M059J (cell line): ENCODE measurements at places on chromosomes 1 and 21. TPM values are rescaled to one million over a fixed set of nuclear protein-coding genes. Genes with fewer than 3 reads are reported as not detected.

The PLA2G2F gene
- total RNA-seq, result not detected in 2 replicates

The GCLM gene
- total RNA-seq, result 19.8 and 27.4 TPM in 2 replicates

The HSF2BP gene
- 2.0 and 4.7 TPM in 2 replicates for total RNA-seq

The SLC1A7 gene
- 0.25 TPM in 1 of 2 replicates, not detected in the other for total RNA-seq

The ALG14 gene
- total RNA-seq, result 1.9 and 2.1 TPM in 2 replicates

The ARHGAP29 gene
- 37.2 and 55.9 TPM in 2 replicates for total RNA-seq

The OVAAL gene
- 0.05 and 0.79 TPM in 2 replicates for total RNA-seq

The CDC73 gene
- 16.0 and 17.6 TPM in 2 replicates for total RNA-seq

The MCL1 gene
- total RNA-seq, result 130 and 216 TPM in 2 replicates

The CD5L gene
- total RNA-seq, result 0.10 TPM in 1 of 2 replicates, not detected in the other

The LCE2C gene
- total RNA-seq, result not detected in 2 replicates

DNA sequence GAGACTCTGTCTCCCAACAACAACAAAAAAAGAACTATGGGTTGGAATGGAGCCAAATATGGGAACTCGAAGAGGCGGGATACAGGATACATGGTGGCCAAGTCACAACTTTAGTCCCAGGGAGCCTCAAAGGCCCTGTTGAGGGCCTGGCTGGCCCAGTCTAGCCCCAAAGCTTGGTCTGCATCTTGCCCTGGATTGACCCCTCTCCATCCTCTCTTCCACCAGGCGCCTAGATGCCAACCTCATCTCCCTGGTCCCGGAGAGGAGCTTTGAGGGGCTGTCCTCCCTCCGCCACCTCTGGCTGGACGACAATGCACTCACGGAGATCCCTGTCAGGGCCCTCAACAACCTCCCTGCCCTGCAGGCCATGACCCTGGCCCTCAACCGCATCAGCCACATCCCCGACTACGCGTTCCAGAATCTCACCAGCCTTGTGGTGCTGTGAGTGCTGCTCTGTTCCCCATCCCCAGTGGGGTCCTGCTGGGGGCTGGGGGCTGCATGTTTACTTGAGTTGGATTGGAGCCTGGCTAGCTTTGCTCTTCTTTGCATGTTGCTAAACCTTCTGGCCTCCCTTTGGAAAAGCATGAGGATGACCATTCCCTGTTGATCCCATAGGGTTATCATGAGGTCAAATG is 65.5 kb downstream of the UBE2T start:
- DNase-seq, result no peak

DNA sequence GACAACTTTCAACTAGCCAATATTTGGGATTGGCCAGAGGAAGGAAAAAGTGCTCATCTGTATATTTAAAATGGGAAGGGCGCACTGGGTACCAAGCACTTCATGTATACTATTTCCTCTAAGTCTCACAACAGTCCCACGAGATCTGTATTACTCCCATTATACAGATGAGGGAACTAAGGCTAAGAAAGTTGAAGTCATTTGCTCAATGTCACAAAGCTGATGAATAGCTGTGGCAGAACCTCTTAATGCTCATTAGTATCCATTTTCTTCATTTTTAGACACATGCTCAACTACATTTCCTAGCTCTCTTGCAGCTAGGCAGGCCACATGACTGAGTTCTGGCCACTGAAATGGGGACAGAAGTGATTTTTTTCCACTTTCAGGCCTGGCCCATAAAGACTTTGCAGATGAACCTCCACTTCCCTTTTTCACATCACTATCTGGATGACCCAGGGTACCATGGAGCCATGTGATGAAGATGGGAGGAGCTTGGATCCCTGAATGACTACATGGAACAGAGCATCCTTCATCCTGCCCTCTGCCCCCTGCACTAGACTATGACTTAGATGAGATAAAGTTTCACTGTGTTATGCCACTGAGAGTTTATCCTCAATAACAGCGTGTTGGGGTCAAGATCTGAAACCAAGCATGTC is 31.8 kb downstream of the ATF3 start:
- no peak for DNase-seq

DNA sequence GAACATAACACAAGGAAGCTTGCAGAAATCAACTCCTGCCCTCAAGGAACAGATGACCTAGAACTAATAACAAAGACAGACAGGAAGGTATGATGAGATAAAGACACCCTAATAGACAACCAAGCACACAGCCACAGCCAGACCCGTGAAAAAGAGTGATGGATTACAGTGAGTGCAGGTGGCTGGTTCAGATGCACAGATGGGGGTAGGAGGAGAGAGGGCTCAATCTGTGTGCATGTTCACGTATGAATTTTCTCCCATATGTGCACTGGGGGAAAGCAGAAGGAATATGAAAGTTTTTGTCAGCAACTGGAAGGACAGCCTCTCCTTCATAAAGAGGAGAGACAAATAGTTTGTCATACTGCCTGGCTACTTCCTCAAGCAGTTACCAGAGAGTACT is 367.1 kb downstream of the PBX1 start:
- no peak for DNase-seq

GRCh38 chr1:3799976-3800685 is 3.8 kb upstream of the LRRC47 start:
- peak; percentile 21 for DNase-seq

GRCh38 chr21:35034203-35034926 is 14.7 kb downstream of the RUNX1 start:
- no peak for DNase-seq

DNA sequence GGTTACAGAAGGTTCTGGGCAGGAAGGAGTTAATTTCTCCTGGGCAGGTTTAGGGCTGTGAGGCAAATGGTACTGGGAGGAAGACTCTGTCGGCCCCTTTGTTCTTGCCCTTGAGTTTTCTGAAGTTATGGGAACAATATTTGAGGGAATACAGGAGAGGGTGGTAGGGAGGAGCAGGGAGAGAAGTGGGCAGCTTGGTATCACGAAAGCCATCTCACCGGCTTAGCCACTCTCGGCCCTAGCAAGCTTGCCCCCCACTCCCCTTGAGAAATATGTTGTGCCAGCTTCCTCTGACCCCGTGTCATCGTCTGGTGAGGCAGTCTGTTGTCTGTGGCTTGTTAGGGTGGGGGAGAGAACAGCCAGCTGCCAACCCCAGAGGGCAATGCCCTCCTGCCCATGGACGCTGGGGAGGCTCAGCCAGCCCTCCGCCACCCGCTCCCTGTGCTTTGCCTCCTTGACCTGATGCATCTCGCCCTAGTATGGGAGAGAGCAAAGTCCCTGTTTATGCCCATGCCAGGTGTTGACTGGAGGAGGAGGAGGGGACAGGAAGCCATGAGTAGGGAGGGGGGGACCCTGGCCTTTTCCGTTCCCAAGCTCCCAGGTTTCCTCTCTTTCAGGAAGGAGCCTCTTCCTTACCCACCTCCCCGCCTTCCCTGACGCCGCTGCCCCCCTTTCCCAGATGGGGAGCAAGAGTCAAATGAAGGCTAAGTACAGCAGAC is 1.2 kb downstream of the EFNA1 start:
- DNase-seq, result peak; percentile 48

- DNase-seq, result no peak
Measured at GRCh38 chr21:17195976-17196375, 316.9 kb upstream of the CXADR start.

GRCh38 chr21:41593760-41594138 is 85.8 kb upstream of the TMPRSS2 start:
- DNase-seq, result no peak

DNA sequence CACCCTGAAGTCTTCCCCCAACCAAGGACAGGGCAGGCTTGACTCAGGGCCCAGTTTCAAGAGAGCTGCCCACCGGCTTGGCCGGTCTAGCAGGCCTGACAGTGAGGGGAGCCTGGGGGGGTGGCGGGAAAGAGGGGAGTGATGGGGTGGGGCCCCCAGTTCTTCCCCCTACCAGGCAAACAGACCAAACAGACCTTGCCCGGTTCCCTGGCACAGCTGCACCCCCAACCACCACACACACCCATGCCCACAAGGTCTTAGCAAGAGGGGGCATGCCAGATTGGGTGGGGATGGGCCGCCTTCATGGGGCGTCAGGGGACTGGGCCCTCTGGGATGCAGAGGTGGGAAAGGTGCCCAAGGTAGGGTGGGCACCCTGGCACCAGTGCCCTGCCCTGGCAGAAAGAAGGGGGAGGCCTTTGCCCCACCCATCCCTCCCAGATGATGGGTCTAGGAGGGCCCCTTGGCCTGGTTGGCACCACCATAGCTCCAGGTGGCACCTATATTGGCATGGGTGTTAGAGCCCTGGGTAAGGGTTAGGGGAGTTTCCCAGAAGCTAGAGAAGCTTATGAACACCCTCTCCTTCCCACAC is 8.9 kb downstream of the ZBTB7B start:
- DNase-seq, result no peak

DNA sequence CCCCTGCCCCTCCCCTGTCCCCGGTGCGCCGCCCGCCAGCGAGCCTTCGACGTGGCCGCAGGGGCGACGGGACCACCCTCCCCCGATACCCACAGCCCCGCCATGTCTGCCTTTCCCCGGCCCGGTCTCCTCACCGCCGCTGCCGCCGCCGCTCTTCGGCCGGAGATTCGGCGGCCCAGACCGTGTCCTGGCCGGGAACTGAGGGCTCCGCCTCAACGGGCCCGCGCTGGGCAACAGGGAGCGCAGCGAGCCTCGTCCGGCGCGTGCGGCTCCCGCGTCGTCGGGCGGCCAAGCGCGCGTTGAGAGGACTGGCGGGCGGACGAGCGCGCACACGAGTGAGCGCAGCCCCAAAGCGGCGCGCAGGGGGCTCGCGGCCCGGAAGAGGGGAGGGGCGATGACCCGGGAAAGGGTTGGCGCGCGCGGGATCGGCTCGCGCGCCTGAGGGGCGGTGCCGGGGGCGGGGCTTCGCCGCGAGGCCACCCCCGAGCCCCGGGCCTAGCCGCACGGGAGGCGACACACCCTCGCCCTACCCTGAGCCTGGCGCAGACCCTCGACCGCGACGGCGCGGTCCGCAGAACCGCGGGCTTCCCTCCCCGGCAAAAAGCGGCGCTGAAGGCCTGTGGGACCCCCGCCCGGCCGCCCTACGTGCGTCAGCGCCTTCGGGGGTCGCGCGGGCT is at the start of gene BTG3:
Gene BTG3, minus strand, starts transcription at position 337 of the 677 bp plus-strand sequence. CDS start 3,757 bp downstream, outside the sequence.
- DNase-seq, result peak; percentile 80

DNA sequence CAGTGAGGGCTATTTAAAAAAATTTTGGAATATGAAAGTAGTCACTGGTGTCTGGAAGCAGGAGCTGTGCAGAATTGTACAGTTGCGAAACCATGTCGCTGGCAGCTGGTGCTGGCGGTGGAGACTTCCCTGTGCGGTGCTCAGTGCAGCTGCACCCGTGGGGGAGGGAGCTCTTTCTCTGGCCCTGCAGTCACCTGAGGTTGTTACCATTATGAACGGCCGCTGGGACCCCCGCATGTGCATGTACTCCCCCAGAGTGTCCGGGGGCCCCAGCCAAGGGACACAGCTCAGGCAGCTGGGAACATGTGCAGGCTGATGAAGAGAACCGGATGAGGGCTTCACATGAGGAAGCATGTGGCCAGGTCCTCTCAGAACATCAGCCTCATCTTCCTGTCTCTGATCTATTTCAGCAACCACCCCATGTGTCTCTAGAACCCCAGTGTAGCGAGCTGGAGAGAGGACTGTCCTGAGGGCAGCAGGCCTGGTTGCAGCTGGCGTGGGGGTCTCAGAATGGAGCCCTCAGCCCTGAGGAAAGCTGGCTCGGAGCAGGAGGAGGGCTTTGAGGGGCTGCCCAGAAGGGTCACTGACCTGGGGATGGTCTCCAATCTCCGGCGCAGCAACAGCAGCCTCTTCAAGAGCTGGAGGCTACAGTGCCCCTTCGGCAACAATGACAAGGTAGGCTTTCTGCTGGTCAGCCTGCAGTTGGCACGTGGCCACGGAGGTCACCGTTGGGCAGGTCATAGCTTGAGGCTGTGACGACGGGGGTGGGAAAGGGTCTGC is at the start of gene TRPM2:
Gene TRPM2, plus strand, starts transcription at position 431 of the 780 bp plus-strand sequence. Its CDS starts 80 bp downstream, at position 511.
- DNase-seq, result no peak
